Karpas-422 (cell line): ENCODE measurements at places on chromosomes 3 and 15.

GRCh38 chr3:44387404-44387803, 48.8 kb downstream of the TCAIM start:
- no peak for DNase-seq

- no peak for DNase-seq
Measured at GRCh38 chr15:74155766-74156417, 17.6 kb upstream of the ISLR start.

DNA sequence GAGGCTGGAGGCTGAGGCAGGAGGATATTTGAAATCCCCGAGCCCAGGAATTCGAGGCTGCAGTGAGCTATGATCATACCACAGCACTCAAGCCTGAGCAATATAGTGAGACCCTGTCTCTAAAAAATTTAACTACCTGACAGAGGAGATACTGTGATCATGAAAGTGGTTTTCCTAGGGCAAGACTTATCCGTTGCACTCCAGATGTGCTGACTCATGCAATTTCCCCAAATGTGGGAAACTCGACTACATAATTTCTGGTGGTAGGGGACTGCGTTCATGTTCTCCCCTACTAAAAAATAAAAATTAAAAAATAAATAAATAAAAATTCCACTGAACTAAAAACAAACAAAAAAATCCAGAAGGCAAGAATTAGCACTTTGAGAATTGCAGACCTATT, 271.7 kb downstream of the SHQ1 start:
- no peak for DNase-seq

DNA sequence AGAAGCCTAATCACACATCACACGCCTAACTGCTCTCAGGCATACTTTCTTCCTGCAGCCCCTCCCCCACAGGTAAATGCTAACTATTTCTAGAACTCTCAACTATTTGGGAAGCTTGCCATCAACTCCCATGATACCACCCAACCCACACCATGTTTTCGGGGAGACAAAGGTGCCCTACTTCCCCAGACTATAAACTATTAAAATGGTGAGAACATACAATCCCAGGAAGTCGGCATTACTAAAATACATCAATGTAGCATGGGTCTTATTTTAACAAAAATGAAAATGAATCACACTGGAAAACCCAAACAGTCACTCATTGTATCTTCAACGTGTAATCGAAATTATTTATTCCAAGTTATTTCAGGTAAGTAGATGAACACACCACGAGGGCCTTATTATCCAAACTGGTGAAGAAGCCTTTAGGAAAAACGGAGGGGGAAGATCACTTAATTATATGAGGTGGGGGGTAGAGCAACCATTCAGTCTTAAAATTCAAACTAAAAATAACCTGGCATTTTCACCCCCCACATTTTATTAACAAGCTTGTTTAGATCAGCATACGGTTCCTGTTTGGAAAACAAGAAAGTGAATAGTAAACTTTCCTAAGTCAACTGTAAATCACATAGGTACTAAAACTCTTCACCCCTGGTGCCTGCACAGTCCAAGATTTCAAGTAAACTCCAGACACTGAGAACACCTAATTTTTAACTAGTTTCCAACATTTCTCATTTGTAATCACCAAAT, 1.9 kb downstream of the TBL1XR1 start:
- peak; percentile 57 for DNase-seq

DNA sequence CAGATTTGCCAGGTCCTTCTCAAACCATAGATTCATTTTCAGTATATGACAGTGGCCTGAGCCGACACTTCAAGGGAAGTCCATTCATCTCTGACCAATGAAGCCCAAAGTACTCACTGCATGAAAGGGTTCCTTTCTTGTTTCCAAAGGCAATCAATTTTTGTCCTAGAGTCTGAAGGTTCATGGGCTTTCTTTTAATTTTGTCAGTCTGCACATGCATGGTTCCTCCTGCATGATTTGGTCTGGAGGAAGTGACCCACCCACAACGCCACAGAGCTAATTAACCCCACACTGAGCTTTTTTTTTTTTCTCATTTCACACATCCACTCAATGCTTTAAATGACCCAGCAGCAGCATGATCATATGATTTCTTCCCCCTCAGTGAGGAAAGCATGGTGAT, 216.4 kb downstream of the TIGIT start:
- no peak for DNase-seq

GRCh38 chr3:5376761-5377160, 189.3 kb downstream of the EDEM1 start:
- no peak for DNase-seq
